Pulmonary artery endothelial cell (primary cell): ENCODE measurements at places on chromosomes 12 and 14.

- no peak for DNase-seq
Measured at GRCh38 chr12:113201187-113202177, 16.0 kb downstream of the RITA1 start.

DNA sequence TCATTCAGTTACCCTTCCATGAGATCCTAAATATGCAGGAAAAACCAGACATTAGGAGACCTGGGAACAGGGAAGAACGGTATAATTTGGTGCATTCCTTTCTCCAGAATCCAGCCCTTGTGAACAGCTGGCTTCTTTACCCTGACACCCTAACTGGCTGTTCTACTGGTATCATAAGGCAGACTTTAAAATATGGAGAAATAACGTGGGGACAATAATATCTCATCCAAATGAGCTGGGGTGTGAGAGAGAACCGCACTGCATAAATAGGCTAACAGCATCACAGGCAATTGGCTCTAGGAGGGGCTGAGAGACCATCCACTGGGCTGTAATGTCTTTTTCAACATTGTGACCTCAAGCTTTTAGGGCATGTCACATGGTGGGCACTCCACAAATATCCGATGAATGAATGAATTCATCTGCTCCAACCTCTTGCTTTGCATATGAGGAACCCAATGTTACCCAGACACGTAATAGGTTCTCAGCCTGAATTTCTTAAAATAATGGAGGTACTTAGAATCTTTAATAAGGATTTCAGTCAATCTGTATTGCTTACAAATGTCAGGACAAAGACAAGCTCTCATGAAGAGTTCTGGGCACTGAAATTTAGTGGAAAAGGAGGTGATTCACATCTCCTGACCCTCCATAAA lies 157.9 kb downstream of the SAMD4A start:
- DNase-seq, result no peak

GRCh38 chr12:56373515-56373914 lies 10.9 kb upstream of the APOF start:
- no peak for DNase-seq

GRCh38 chr12:123354600-123354999 lies 10.0 kb downstream of the SBNO1 start:
- DNase-seq, result no peak
